Mucosa of gallbladder (tissue), 1 donor: ENCODE measurements at places on chromosomes 13 and 19. TPM values are rescaled to one million over a fixed set of nuclear protein-coding genes. Genes with fewer than 3 reads are reported as not detected.
A peak's percentile ranks its signal among the peaks of the same experiment; 100 is the strongest.

DNA sequence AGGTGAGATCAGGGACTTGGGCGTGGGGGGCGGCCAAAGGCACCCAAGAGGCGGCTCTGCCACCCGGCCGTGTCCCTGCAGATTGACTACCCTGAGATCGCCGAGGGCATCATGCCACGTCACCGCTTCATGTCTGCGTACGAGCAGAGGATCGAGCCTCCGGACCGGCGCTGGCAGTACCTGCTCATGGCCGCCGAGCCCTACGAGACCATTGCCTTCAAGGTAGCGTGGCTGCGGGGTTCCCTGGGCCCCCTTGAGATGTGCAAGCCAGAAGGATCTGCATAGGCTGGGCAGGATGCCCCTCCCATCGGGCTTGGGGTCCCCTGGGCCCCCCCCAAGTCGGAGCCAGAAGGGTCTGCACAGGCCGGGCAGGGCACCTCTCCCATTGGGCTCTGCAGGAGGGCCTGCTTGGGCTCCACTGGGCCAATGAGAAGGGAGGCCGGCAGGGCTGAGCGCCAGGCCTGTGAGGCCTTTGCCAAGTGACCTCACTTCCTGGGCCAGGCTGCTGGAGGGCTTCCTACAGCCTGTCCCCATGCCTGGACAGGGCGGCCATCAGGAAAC is 2.2 kb upstream of the AMH start:
- DNase-seq = peak; percentile 57

Gene ZNF284
- total RNA-seq = 3.7 TPM

- DNase-seq = no peak
Measured at GRCh38 chr19:38264486-38265212, at the start of gene SPINT2. TSS of gene SPINT2 (plus strand) at chr19:38264573. CDS start at chr19:38264893, 320 bp downstream.

- no peak for DNase-seq
Measured at GRCh38 chr19:56324436-56324835, 9.8 kb upstream of the ZSCAN5A start.

GRCh38 chr19:28445826-28446225 is 767.1 kb downstream of the UQCRFS1 start:
- no peak for DNase-seq

Gene RNF113B
- total RNA-seq = not detected

- no peak for DNase-seq
Measured at GRCh38 chr13:110402299-110403069, 95.4 kb downstream of the COL4A2 start.

GRCh38 chr13:104170980-104171555 is 1104.9 kb upstream of the SLC10A2 start:
- no peak for DNase-seq
